ENCODE measurements at places on chromosomes 5 and 9.

GRCh38 chr5:111432883-111433536 is 79.3 kb downstream of the STARD4 start:
- DNase-seq: no peak

DNA sequence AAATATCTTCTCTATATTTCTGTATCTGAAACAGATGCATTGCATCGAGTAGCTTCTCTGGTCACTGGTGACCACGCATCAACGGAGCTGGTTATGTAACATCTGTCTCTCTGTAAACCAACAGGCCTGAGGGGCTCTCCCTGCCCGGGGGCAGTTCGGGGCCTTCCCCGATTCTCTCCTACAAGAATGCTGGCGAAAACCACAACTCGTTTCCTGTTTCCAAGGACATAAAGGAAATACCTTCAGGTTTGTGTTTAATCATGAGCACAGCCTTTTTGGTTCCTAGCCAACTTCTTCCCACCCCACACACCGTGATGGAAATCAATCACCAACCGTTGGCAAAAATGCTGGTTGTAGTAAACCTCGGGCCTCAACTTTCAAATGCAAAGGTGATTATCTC is 25.1 kb downstream of the GDNF start:
- DNase-seq: no peak

DNA sequence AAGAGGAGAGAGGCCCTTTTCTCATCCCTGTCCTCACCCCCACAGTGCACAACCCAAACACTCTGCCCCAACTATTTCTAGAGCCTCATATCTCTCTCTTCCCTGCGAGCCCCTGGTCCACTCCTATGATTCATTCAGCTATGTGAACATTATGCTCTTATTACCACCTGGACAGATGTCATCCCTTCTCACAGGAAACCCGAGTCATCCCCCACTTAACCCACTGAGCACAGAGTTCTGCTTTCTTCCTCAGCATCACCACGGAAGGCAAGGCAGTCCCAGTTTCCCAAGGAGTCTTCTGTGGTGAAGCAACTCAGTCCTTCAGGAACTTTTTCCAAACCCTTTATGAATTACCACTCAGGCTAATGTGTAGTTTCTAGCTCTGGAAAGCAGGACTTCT is 1.3 kb downstream of the DNAI1 start:
- DNase-seq: no peak

DNA sequence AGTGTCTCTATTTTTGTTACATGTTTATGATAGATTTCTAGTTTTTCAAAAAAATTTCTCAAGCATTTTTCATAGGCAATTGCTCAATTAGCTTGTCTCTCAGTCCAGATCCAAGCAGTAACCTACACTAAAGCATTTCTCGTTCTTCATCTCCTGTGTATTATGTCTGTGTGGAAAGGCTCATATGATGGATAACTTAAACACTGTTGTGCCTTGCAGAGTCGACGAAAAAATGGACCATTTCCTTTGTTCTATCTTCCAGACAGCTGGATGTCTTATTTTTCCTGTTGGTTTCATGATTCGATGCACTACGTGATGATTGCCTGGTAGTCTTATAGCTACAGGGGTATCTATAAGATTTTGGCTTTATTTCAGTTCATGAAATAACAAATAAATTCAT is 347.8 kb downstream of the TRPM3 start:
- DNase-seq: no peak

- no peak for DNase-seq
These were observed 23.9 kb upstream of the TPD52L3 start for GRCh38 chr9:6304232-6304631.

DNA sequence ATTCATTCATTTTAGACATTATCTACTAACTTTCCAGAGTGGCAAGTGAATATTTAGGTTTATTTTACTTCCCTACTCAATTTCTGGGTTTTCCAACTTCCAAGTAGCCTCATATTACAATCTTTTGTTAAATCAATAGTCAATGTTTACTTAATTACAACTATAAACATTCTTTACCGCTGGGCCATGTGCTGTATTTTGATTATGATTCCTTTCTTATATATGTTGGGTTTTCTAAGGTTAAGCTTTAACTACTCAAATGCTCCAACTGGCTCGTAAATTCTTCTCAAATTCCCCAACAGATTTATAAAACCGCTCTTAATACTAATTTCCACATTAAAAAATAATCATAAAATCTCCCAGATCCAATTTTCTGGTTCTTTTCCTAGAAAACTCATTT is 110.1 kb upstream of the ABCA1 start:
- DNase-seq: no peak

DNA sequence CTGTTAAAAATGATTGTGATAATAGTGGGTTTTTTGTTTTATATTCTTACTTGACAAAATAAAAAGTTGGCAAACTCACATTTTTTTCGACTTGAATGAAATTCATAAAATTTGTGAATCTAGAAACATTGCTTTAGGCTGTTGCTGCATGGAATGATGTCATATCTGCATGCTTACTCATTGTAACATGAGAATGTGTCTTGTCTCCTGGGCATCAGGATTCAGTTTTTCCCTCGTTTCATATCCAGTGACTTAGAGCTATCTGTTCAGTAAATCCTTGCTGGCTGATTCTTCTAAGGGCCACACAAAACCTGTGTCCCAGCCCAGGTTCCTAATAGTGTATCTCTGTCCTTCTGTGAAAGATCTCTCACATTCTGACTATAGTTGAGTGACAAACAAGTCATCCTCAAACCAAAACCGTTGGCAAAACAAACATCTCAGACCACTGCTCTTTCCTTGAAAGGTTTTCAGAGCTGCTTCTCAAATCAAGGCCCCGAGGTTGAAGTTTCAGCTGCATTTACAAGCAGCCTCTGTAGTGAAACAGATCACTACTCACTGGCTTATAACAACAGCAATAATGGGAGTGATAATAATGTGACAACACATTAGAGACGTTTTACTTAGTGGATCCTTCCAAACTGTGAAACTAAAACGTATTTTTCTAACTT is 95.0 kb downstream of the NPR3 start:
- DNase-seq: no peak

- no peak for DNase-seq
These were observed 7.4 kb upstream of the AGGF1 start for GRCh38 chr5:77022511-77023417.

GRCh38 chr5:100818340-100818739 is 84.7 kb downstream of the ST8SIA4 start:
- no peak for DNase-seq
